Naive B cell (primary cell): ENCODE measurements at places on chromosomes 16 and 17.

- H3K27ac ChIP-seq, result no peak overlapping the region
- no peak overlapping the region for H3K4me3 ChIP-seq
- peaks cover 33% of the 10 kb centered on the region for H3K4me1 ChIP-seq
- H3K27me3 ChIP-seq, result no peaks in the 10 kb centered on the region
Measured at GRCh38 chr17:46031440-46031839, 32.4 kb downstream of the STH start.

DNA sequence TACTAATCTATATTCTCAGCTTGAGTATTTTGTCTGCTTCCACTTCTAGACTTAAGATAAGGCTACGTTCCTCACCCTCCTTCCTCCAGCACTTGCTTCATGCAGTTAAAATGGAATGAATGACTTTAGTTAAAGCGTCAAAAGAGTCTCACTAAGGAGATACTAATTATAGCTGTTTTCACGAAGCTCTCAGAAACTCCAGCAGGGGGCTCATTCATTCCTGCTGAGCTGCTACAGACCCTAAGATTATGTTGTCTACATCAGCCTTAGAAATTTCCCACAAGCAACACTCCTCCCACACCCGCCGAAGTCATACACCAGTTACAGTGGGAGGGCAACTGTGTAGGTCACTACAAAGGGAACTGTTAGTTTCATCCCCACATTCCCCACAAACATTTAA, 57.0 kb upstream of the KIFC3 start:
- H3K4me1 ChIP-seq, result no peaks in the 10 kb centered on the region
- DNase-seq, result no peak
- no peak overlapping the region for H3K27ac ChIP-seq
- no peaks in the 10 kb centered on the region for H3K36me3 ChIP-seq

GRCh38 chr16:83023640-83024039, 396.9 kb downstream of the CDH13 start:
- no peak overlapping the region for H3K4me3 ChIP-seq
- DNase-seq, result no peak
- H3K27ac ChIP-seq, result no peak overlapping the region
- H3K27me3 ChIP-seq, result no peaks in the 10 kb centered on the region

- no peak for DNase-seq
- no peaks in the 10 kb centered on the region for H3K36me3 ChIP-seq
- H3K4me1 ChIP-seq, result no peaks in the 10 kb centered on the region
- H3K27ac ChIP-seq, result no peak overlapping the region
- H3K4me3 ChIP-seq, result no peak overlapping the region
- peaks cover 16% of the 10 kb centered on the region for H3K27me3 ChIP-seq
Measured at GRCh38 chr16:54447576-54448440, 161.2 kb upstream of the IRX3 start.

GRCh38 chr17:57441270-57441600, 184.9 kb downstream of the MSI2 start:
- no peaks in the 10 kb centered on the region for H3K27me3 ChIP-seq
- no peak for DNase-seq
- peak overlapping the region; percentile 34 for H3K27ac ChIP-seq

GRCh38 chr17:47204722-47205418, 4.3 kb upstream of the MYL4 start:
- H3K4me1 ChIP-seq, result peaks cover 67% of the 10 kb centered on the region
- H3K27me3 ChIP-seq, result no peaks in the 10 kb centered on the region
- H3K36me3 ChIP-seq, result no peaks in the 10 kb centered on the region

GRCh38 chr17:65334406-65334805, 197.2 kb downstream of the RGS9 start:
- no peaks in the 10 kb centered on the region for H3K36me3 ChIP-seq
- H3K27ac ChIP-seq, result no peak overlapping the region
- H3K27me3 ChIP-seq, result peaks cover 41% of the 10 kb centered on the region
- no peak overlapping the region for H3K4me3 ChIP-seq
- DNase-seq, result no peak

GRCh38 chr16:19883966-19884485, 622 bp downstream of the GPRC5B start:
- H3K27me3 ChIP-seq, result peaks cover 62% of the 10 kb centered on the region
- no peak overlapping the region for H3K27ac ChIP-seq
- no peak for DNase-seq
- no peaks in the 10 kb centered on the region for H3K36me3 ChIP-seq
- peak overlapping the region; percentile 87 for H3K4me3 ChIP-seq
- peaks cover 33% of the 10 kb centered on the region for H3K4me1 ChIP-seq

DNA sequence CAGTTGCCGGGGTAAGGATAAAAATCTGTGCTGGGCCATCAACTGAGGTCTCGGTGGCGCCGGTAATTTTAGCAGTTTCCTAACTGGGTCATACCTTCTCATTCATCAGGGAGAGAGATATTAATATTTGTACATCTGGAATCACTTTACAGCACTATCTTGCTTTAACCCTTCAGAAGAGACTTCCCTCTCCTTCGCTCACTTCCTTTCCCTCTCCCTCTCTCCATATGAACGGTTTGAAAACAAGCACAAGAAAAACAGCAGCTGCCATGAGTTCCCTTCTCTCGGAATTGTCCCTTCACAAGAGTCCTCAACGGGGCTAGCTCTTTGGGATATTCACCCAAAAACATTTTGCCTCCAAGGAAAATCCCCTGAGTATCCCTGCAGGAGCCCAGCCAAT, 144.3 kb upstream of the NOG start:
- no peaks in the 10 kb centered on the region for H3K36me3 ChIP-seq
- no peak overlapping the region for H3K27ac ChIP-seq
- no peak overlapping the region for H3K4me3 ChIP-seq
- no peaks in the 10 kb centered on the region for H3K27me3 ChIP-seq

DNA sequence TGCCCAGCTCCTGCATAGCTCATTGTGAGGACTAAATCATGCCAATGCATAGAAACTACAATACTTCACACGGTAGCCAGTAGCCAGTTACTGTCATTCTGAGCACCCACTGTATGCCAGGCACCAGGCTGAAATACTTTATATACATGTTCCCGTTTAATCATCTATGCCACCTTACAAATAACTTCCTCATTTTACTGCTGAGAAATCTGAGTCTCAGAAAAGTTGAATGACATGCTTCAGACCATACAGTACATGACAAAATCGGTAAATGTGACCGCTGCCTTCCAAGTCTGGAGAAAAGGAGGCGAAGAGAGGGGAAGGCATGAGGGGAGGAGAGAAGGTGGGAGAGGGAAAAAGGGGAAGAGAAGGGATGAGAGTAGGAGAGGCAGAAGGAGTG, 9.2 kb upstream of the TLCD3B start:
- H3K27me3 ChIP-seq, result peaks cover 12% of the 10 kb centered on the region
- H3K36me3 ChIP-seq, result no peaks in the 10 kb centered on the region
- H3K4me3 ChIP-seq, result no peak overlapping the region
- peak overlapping the region; percentile 77 for H3K27ac ChIP-seq

GRCh38 chr17:12673788-12674187, 8.1 kb downstream of the MYOCD start:
- no peak for DNase-seq
- no peaks in the 10 kb centered on the region for H3K36me3 ChIP-seq
- H3K4me1 ChIP-seq, result no peaks in the 10 kb centered on the region
- peaks cover 14% of the 10 kb centered on the region for H3K27me3 ChIP-seq
- H3K27ac ChIP-seq, result no peak overlapping the region

GRCh38 chr16:399340-400019, 2.2 kb upstream of the DECR2 start:
- H3K4me3 ChIP-seq, result peak overlapping the region; percentile 44
- DNase-seq, result no peak
- H3K27me3 ChIP-seq, result no peaks in the 10 kb centered on the region
- peak overlapping the region; percentile 99 for H3K27ac ChIP-seq
- H3K4me1 ChIP-seq, result peaks cover 22% of the 10 kb centered on the region

DNA sequence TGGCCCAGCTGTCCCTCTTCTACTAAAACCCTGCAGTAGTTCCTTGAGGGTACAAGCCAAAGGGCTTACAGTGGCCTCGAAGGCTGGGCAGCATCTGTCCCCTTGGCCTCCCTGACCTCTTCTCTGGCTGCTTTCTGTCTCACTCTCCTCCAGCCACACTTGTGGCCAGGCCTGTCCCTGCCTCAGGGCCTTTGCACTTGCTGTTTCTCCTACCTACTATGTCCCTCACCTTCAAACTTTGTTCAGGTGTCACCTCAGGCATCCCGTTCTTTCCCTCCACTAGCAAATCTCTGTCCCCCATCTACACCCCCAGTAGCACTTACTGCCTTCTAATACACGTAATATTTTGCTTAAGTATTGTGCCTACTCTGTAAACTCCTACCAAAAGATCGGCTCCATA, 6.0 kb downstream of the ABCC1 start:
- H3K4me3 ChIP-seq, result no peak overlapping the region
- H3K27me3 ChIP-seq, result no peaks in the 10 kb centered on the region
- H3K4me1 ChIP-seq, result peaks cover 35% of the 10 kb centered on the region
- no peak for DNase-seq

- H3K4me3 ChIP-seq, result no peak overlapping the region
- no peak overlapping the region for H3K27ac ChIP-seq
- peaks cover 30% of the 10 kb centered on the region for H3K4me1 ChIP-seq
- H3K36me3 ChIP-seq, result peaks cover 6% of the 10 kb centered on the region
- no peaks in the 10 kb centered on the region for H3K27me3 ChIP-seq
Measured at GRCh38 chr17:17077101-17077500, 34.8 kb downstream of the MPRIP start.

- peak; percentile 7 for DNase-seq
- no peaks in the 10 kb centered on the region for H3K36me3 ChIP-seq
- H3K4me3 ChIP-seq, result no peak overlapping the region
- H3K27me3 ChIP-seq, result peaks cover 1% of the 10 kb centered on the region
- no peak overlapping the region for H3K27ac ChIP-seq
Measured at GRCh38 chr17:70552230-70552981, 383.1 kb downstream of the KCNJ2 start.

GRCh38 chr16:87702325-87702811, 63.4 kb downstream of the KLHDC4 start:
- H3K4me1 ChIP-seq, result peaks cover 60% of the 10 kb centered on the region
- H3K27ac ChIP-seq, result peak overlapping the region; percentile 80
- peak; percentile 33 for DNase-seq
- no peaks in the 10 kb centered on the region for H3K36me3 ChIP-seq
- H3K27me3 ChIP-seq, result no peaks in the 10 kb centered on the region
- peak overlapping the region; percentile 87 for H3K4me3 ChIP-seq

GRCh38 chr17:47649972-47650524, 329 bp downstream of the KPNB1 start:
- peaks cover 7% of the 10 kb centered on the region for H3K36me3 ChIP-seq
- H3K27me3 ChIP-seq, result no peaks in the 10 kb centered on the region
- peak overlapping the region; percentile 92 for H3K27ac ChIP-seq
- DNase-seq, result no peak
- peaks cover 26% of the 10 kb centered on the region for H3K4me1 ChIP-seq
- peak overlapping the region; percentile 95 for H3K4me3 ChIP-seq

GRCh38 chr17:76824093-76824492, 44.1 kb upstream of the MGAT5B start:
- H3K4me1 ChIP-seq, result peaks cover 11% of the 10 kb centered on the region
- no peaks in the 10 kb centered on the region for H3K36me3 ChIP-seq
- H3K4me3 ChIP-seq, result no peak overlapping the region
- DNase-seq, result no peak
- peaks cover 5% of the 10 kb centered on the region for H3K27me3 ChIP-seq
- peak overlapping the region; percentile 66 for H3K27ac ChIP-seq

DNA sequence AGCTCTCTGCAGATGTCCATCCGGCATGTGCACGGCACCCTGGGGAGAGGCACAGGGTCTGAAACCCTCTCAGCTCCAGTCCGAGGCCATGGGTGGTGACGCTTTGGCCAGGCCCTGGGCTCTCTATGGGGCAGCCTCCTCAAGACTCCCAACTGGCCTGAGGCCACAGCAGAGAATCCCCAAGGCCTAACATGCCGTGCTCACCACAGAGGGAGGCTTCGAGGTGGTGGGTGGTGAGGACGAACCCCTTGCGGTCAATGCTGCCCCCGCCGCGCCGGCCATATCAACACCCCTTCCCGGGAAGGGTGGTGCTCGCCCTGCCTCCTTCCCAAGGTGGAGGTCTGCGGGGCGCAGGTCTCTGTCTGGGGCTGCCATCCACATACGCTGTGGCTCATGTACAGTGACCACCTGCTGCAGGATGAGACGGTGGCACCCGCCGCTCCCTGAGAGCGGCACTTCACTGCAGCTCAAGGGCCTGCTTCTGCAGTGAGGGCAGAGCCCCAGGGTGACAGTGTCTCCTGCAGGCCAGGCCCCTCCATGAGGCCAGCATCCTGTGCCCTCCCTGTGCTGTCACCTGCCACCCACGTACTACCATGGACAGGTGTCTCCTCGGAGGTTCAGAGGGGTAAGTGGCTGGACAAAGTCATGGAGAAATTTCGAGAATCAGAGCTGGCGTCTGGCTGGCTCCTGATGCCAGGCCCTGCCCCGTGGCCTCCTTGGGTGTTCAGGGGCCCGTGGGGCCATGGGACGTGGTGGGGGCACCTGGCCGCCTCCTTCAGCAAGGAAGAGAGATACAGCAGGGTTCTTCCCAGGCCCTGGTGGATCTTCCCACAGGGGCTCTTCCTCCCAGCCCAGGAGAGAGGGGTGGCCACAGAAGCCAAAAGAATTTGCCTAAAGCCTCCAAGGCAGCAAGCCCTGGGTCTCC, 54.6 kb upstream of the ACSF3 start:
- H3K4me3 ChIP-seq, result no peak overlapping the region
- no peaks in the 10 kb centered on the region for H3K36me3 ChIP-seq
- H3K4me1 ChIP-seq, result peaks cover 19% of the 10 kb centered on the region

GRCh38 chr16:74297145-74297665, 591 bp downstream of the PSMD7 start:
- DNase-seq, result peak; percentile 10
- peaks cover 25% of the 10 kb centered on the region for H3K4me1 ChIP-seq
- peak overlapping the region; percentile 95 for H3K4me3 ChIP-seq

DNA sequence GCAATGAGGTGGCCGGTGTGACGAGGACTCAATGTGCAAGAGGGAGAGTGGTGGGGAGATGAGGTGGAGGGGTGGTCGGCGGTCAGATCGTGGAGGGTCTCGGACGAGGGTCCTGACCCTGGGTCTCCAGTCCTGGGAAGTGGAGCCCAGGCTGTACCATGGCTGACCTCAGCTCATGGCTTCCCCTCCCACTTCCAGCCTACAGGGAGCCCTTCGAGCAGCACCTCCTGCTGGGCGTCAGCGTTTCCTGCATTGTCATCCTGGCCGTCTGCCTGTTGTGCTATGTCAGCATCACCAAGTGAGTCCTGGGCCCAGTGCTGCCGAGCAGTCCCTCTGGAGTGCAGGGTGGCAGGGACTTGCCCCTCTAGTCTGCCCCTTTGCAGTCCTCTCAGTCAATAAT, 41.8 kb downstream of the IL4R start:
- H3K4me1 ChIP-seq, result peaks cover 30% of the 10 kb centered on the region
- no peak overlapping the region for H3K4me3 ChIP-seq
- DNase-seq, result no peak
- peaks cover 48% of the 10 kb centered on the region for H3K36me3 ChIP-seq
